ENCODE measurements at places on chromosomes 3 and 15.

- peak; percentile 87 for DNase-seq
These were observed 2.1 kb upstream of the PRSS50 start for GRCh38 chr3:46719735-46720271.

- no peak for DNase-seq
These were observed 2.1 kb downstream of the PBRM1 start for GRCh38 chr3:52683611-52684010.

- DNase-seq, result no peak
These were observed 620.2 kb downstream of the RBMS3 start for GRCh38 chr3:29901097-29901496.

DNA sequence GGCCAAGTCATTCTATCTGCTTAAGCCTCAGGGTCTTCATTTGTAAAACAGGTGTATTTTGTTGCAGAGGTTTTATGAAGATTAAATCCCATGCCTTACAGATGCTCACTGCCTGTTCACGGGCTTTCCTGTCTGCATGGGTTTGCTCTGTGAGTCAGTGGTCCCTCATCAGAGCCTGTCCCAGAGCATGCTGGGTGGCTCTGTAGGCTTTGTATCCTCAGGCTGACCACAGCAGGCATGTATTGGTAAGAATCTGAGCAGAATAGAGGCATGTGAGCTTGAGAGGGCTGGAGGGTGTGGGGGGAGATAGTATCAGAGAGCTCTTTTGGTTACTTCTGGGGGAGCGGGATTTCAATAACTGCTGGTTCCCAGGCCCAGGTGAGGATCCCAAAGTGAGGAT, 45.4 kb upstream of the PLXNA1 start:
- no peak for DNase-seq

DNA sequence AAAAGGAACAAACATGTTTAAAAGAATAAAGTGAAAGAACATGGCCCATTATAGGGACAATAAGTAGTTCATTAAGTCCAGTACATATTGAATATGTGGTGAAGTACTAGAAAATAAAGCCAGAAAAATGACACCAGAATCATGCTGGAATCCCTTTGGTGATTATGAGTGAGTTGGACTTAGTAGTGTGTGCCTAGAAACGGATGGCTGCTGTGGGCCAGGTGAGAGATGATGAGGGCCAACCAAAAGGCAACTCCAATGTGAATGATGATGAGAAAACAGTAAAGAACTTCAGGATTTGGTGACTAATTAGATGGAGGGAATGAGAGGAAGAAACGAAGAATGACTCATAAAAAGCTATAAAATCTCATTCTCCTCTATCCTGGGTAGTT, 3.3 kb downstream of the CRYGS start:
- no peak for DNase-seq

- peak; percentile 91 for DNase-seq
These were observed 17.2 kb upstream of the GNB5 start for GRCh38 chr15:52208306-52208946.

GRCh38 chr3:67241084-67241483, 243.0 kb downstream of the KBTBD8 start:
- no peak for DNase-seq

DNA sequence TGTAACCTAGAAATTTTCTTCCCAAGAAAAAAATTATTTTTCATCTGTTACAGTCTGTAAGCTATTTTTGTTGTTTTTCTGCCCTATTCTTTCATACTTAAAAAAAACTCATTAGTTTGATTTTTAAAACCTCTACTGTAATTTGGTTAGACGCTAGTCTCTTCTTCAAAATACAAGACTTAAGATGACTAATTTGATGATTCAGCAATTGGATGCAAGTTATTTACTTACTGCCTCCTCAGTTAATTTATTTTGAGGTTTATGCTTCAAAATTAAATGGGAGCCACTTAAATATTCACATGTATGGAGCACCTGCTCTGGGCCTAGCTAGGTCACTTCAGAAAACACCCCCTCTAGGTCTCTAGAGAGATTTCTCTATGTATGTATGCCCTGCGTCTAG, 132.4 kb downstream of the IQCH start:
- DNase-seq, result no peak

DNA sequence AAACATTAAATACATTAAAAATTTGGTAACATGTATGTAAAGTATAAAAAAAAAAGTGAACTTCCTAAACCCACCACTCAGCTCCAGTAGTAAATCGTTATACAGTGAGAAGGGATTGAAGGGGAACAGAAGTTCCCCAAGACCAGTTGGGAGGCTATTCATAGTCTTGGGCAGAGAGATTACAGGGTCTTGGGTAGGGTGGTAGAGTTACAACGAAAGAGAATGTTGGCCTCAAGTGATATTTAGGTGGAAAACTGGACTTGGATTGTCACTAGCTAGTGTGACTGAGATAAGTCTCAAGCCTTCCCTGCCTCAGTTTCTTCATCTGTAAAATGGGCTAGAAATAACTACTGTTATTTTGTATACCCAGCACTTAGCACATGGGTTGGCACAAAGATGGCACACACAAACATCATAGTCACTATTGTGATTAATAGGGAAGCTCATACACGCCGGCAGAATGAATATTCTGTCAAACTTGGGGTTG, 431 bp upstream of the YEATS2 start:
- peak; percentile 81 for DNase-seq

GRCh38 chr3:160434071-160434470, 15.5 kb downstream of the TRIM59 start:
- DNase-seq, result peak; percentile 66

Measured in osteoblast (primary cell).